ENCODE measurements at places on chromosomes 12 and 14.

- no peak for DNase-seq
Measured at GRCh38 chr12:81949841-81950308, 190.7 kb upstream of the PPFIA2 start.

GRCh38 chr14:25868521-25869314, 729.1 kb downstream of the NOVA1 start:
- no peak for DNase-seq

DNA sequence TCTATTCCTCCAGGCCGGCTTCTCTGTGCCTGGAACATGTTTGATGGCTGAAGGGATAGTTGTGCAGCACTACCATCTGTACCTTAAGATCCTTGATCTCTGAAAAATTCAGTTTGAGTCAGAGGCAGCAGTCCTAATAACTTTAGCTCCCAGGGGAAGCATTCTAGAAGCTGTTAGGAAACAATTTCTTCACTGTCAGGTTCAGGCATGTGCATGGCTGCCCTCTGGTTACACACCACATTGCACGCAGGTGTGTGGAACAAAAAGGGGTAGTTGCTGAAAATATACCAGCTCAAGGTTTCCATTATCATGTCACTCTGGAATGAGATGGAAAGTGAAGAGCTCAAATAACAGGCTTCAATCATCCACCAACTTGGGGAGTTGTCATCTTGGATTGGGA, 80.1 kb downstream of the CHST11 start:
- DNase-seq, result no peak

GRCh38 chr12:108495823-108496579, 19.1 kb upstream of the FICD start:
- no peak for DNase-seq

DNA sequence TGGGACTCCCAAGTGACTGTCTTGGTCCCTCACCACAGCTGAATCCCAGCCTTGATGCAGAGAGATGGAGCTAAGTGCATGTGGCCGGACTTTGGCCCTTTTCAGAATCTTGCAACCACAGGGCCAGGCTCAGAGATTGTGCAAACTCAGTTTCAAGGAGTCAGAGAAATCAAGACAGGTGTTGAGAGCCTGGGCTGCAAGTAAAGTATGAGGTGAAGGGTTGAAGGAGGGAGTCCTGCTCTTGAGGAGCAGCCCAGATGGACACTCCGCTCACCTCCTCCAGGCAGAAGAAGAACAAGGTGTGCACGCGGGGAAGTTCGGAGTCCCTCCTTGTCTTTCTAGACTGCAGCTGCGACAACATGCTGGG, 6.3 kb upstream of the BMP4 start:
- no peak for DNase-seq

GRCh38 chr12:64273527-64274403, 51.7 kb upstream of the KICS2 start:
- no peak for DNase-seq

- DNase-seq, result no peak
Measured at GRCh38 chr14:76499399-76499798, 123.5 kb downstream of the ESRRB start.

GRCh38 chr14:24255438-24255837, 7.5 kb downstream of the TGM1 start:
- DNase-seq, result no peak

- no peak for DNase-seq
Measured at GRCh38 chr14:23512156-23512555, 39.4 kb downstream of the ZFHX2 start.

GRCh38 chr14:71651228-71651627, 281.0 kb upstream of the RGS6 start:
- DNase-seq, result no peak

- DNase-seq, result peak; percentile 28
Measured at GRCh38 chr12:46266869-46267574, 1.8 kb downstream of the SLC38A1 start.

GRCh38 chr12:123131879-123132402, 18.9 kb downstream of the PITPNM2 start:
- no peak for DNase-seq
